ENCODE measurements at places on chromosomes 3 and 15.
A peak's percentile ranks its signal among the peaks of the same experiment; 100 is the strongest.

GRCh38 chr3:125110016-125110875, 54.4 kb upstream of the HEG1 start:
- peak; percentile 99 for DNase-seq

- DNase-seq: no peak
Measured at GRCh38 chr3:151935446-151935845, 62.0 kb downstream of the SUCNR1 start.

GRCh38 chr3:100470951-100471350, 21.5 kb upstream of the TMEM45A start:
- no peak for DNase-seq

- no peak for DNase-seq
Measured at GRCh38 chr3:187798126-187798525, 52.9 kb upstream of the BCL6 start.

GRCh38 chr3:133965013-133965570, 64.6 kb downstream of the SLCO2A1 start:
- peak; percentile 36 for DNase-seq

- peak; percentile 46 for DNase-seq
Measured at GRCh38 chr3:105938101-105938500, 69.3 kb upstream of the CBLB start.

DNA sequence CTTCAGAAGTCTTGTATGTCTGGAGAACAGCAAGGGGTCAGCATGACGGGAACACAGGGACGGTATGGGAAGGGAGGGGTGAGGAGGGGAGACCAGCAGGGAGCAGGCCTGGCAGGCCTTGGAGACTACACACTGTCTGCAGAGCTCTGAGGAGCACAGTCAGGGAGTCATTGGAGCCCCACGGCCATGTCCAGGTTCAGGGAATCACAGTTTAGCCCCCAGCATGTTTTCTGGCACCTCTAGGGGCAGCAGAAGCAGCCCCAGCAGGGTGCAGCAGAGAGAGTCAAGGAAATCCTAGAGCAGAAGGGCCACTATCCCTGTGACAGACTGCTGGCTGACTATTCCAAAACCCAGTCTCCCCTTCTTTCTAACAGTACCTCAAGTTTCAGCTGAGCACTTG, 3.2 kb downstream of the LAMP3 start:
- no peak for DNase-seq

- peak; percentile 10 for DNase-seq
Measured at GRCh38 chr15:86327230-86327865, 247.7 kb downstream of the AGBL1 start.

- no peak for DNase-seq
Measured at GRCh38 chr3:24582431-24583403, 88.1 kb upstream of the THRB start.

DNA sequence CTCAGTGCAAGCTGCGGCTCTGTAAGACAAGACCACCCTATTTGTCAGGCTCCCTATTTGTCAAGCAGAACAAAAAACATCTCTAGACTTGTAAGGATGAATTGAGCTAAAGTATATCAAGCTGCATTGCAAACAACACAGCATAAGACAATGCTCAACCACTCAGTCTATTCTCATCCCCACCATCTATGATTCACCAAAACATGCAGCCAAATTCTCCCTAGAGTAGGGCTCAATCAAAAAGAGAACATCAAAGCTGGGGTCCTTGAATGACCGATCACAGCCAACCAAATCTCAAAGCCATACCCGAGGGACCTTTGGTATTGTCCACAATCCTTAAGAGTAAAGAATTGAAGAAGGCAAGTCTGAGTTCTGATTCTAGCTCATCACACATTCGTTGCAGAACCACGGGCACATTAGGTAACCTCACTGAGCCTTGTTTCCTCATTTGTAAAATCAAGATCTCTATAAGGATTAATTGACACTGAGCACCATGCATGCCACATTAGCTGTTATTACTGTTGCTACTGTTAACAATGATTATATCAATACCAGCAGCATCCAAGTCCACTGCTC, 31.2 kb downstream of the RFTN1 start:
- no peak for DNase-seq

DNA sequence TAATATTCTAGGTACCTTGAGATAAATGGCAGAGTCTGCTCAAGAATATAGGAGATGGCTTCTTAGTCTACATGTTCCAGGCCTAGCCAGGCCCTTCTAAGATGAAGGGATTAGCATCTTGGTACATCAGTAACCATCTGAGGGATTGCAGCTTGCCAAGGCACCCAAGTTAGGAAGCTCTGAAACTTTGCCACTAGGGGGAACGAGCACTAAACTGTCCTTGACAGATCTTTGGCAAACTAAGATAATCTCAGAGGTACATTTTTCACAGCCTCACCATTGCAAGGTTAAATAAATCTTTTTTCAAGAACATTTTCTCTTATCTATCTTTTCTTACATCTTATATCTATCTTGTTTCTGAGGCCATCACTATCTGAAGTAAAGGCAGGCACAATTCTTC, 351.2 kb downstream of the RAP2B start:
- no peak for DNase-seq

DNA sequence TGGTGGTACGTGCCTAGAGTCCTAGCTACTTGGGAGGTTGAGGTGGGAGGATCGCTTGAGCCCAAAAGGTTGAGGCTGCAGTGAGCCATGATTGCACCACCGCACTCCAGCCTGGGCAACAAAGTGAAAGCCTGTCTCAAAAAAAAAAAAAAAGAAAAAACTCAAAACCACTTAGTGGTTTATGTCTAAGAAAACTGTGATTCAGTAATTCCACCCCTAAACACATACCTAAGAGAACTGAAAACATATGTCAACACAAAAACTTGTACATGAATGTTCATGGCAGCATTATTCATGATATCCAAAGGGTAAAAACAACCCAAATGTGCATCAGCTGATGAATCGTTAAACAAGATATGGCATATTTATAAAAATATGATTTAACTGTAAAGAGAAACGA, 14.3 kb downstream of the SPG21 start:
- peak; percentile 25 for DNase-seq

- peak; percentile 74 for DNase-seq
Measured at GRCh38 chr15:37101980-37102304, 1.6 kb upstream of the MEIS2 start.

- DNase-seq: peak; percentile 49
Measured at GRCh38 chr15:22949074-22949547, 31.1 kb downstream of the CYFIP1 start.

DNA sequence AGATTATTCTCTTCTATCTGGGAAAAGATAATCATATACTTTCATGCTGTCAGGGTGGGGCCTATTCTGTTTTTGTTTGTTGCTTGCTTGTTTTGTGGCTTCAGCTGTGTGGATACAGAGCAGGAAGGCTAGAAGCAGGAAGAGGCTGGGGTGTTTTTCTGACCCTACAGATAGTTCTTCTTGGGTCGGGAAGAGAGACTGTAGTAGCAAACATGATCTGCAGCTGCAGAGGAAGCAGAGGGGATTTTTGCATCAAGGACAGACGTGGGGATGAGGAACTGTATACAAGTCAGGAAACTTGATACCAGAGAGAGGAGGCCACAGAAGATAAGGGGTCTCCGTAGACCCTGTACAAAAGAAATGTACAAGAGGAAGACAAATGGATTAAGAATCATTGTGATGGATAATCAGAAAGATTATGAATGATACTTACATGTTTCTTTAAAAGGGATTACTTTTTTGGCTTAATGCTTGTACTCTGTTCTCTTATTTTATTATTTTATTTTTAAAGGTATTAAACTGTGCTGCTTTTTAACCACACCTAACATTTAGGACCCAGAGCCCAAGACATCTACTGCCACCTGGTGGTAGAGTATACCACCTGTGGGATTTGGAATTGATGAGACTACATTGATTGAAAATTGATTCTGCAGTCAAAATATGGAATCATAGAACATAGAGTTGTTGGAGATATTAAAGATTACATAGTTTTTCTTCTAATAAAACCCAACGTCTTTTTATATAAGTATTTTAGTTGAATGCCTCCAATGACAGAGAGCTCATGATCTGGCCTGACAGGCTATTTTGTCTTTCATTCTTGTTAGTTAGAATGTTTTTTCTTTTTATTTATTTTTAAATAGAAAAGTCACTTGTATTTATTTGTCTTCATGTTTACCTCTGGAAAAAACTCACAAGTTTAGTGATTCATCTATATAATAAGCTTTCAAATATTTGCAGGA, 87.3 kb upstream of the ROPN1 start:
- DNase-seq: no peak

GRCh38 chr15:63436341-63436740, 54.7 kb upstream of the CA12 start:
- DNase-seq: no peak

DNA sequence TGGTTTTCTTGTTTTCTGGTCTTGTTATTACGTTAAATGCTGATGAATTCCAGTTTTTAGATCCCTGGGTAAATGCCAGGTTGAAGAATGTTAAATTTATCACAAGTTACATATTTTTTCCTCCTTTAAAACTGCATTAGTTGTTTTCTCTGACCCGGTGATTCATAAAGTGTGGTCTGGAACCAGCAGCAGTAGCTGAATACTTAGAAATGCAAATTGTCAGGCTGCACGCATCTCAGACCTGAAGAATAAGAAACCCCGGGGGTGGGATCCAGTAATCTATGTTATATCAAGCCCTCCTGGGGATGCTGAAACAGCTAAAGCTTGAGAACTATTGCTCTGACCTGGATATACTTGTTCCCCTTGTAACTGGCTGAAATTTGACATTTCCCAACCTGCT, 69.1 kb downstream of the PEX5L start:
- peak; percentile 81 for DNase-seq

GRCh38 chr15:77430652-77431051, 10.0 kb downstream of the HMG20A start:
- no peak for DNase-seq

GRCh38 chr3:81394651-81395524, 366.6 kb downstream of the GBE1 start:
- no peak for DNase-seq

DNA sequence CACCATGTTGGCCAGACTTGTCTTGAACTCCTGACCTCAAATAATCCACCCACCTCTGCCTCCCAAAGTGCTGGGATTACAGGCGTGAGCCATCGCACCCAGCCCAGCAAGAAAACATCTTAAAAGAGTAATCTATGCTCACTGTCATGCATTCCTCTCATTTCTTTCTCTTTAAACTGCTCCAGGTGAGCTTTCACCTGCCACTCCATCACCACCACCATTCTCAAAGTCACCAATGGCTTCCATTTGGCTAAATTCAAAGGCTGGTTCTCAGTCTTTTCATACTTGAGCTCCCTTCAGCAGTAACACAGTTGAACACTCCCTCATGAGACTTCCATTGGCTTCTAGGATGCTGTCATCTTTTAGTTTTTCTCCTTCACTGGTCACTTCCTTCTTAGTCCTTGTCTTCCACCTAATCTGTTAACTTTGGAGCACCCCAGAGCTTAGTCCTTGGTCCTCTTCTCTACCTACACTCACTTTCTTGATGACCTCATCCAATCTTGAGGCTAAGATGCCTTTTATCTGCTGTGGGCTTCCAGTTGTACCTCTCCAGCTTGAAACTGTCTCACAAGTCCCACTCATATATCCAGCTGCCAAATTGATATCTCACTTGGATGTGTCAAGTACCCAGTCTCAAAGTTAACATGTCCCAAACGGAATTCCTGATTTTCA, 27.0 kb upstream of the ESYT3 start:
- no peak for DNase-seq

- peak; percentile 97 for DNase-seq
Measured at GRCh38 chr3:112629425-112629824, 11.5 kb downstream of the CCDC80 start.

DNA sequence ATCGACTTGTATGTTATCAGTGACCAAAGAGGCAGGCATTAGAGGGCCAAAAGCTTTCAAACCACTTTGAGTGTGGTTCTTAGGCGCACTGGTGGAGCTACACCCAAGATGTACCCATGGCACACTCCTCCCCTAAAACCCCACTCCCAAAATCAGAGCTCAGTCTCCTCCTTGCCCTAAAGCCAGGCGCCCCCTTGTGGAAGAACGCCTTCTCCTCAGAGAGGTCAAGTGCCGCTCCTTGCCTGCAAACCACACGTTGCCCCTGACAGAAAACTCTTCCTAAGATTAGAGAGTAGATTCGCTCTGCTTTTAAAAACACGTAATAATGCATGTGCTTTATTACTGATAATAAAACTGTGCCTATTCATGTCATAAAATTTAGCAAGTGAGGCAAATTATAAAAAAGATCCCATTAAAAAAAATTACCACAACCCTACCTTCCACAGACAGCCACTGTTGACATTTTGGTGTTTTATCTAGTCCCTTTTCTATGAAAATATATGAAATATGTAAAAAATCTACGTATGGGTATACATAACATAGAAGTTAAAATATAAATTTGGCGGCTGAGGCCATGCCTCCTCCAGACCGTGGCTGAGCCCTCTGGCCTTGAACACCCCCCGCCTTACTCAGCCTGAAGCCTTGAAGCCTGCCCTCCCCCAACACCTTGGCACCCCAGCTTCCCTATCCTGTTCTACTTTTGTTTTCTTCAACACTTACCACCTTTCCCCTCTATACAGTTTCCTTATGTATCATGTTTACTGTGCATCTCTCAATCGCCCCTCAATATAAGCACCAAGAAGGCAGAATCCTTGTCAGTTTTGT, 33.5 kb downstream of the BCL2L10 start:
- DNase-seq: no peak

- no peak for DNase-seq
Measured at GRCh38 chr3:123310741-123311140, 109.0 kb downstream of the SEC22A start.

GRCh38 chr3:53673722-53674350, 172.4 kb downstream of the CHDH start:
- no peak for DNase-seq

- peak; percentile 88 for DNase-seq
Measured at GRCh38 chr3:62562017-62562416, 188.7 kb upstream of the FEZF2 start.

DNA sequence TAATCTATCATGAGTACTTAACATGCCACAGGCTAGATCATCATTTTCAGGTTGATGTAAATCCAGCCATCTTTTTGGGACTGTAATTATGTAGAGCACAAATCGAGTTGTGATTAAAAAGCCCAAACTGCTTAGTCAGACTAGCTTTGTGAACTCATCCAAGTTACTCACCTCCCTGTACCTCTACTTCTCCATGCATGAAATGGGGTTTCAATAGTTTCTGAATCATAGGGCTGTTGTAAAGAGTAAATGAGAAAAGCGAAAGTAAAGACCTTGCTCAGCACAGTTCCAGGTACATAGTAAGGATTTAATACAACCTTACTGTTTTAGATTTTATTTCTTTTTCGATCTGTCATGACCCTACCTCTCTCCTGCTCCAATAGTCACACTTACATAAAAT, 85.6 kb upstream of the GAP43 start:
- no peak for DNase-seq

DNA sequence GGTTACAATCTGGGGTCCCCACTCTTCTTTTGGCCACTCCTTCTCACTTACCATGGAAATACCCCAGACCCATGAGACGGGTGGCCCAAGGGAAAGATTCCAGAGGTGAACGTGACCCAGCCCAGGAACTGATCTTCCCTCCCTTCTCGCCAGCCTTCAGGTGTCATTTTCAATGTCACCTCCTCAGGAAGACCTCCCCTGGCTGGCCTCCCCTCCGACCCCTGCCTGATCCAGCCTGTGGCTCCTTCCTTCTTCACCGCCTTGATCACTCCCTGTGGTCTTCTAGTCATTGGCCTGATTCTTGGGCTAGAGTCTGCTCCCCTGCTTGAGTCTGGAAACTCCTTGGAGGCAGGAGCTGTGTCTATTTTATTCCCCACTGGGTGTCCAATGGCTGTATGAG, 146.1 kb downstream of the SMAD6 start:
- DNase-seq: no peak

GRCh38 chr15:42456971-42457370, 34.0 kb downstream of the ZNF106 start:
- peak; percentile 4 for DNase-seq

GRCh38 chr3:31384117-31384516, 148.6 kb upstream of the STT3B start:
- DNase-seq: peak; percentile 51

- peak; percentile 3 for DNase-seq
Measured at GRCh38 chr15:81642451-81642990, 268.5 kb upstream of the TMC3 start.
